Effector memory CD4-positive, alpha-beta T cell (primary cell): ENCODE measurements at places on chromosomes 12 and 14.
A peak's percentile ranks its signal among the peaks of the same experiment; 100 is the strongest.

- H3K36me3 ChIP-seq, result no peaks in the 10 kb centered on the region
- H3K27me3 ChIP-seq, result no peaks in the 10 kb centered on the region
- no peak overlapping the region for H3K4me3 ChIP-seq
- no peak for DNase-seq
- no peak overlapping the region for H3K27ac ChIP-seq
Measured at GRCh38 chr12:115752913-115753726, 524.4 kb downstream of the MED13L start.

DNA sequence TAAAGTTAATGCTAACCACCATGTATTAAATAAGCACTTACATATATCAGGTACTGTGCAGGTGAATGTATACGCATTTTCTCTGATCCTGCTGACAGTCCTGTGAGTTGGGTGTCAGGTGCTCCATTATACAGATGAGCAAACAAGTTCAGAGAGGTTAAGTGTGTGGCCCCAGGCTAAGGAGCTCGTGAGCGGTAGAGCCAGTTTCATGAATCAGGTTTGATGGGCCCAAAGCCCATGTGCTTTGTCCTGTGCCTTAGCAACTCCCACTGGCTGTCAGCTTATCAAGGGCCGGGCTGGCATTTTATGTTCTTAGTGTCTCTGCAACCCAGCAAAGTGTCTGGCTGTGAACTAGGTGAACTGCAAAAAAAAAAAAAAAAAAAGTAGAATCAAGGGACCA lies 701.2 kb upstream of the TBX3 start:
- no peak for DNase-seq
- H3K36me3 ChIP-seq, result no peaks in the 10 kb centered on the region
- no peak overlapping the region for H3K4me3 ChIP-seq

GRCh38 chr14:72498646-72499045 lies 395.3 kb downstream of the DPF3 start:
- H3K4me3 ChIP-seq, result no peak overlapping the region
- DNase-seq, result no peak
- H3K27ac ChIP-seq, result no peak overlapping the region
- H3K27me3 ChIP-seq, result no peaks in the 10 kb centered on the region
- H3K4me1 ChIP-seq, result no peaks in the 10 kb centered on the region

DNA sequence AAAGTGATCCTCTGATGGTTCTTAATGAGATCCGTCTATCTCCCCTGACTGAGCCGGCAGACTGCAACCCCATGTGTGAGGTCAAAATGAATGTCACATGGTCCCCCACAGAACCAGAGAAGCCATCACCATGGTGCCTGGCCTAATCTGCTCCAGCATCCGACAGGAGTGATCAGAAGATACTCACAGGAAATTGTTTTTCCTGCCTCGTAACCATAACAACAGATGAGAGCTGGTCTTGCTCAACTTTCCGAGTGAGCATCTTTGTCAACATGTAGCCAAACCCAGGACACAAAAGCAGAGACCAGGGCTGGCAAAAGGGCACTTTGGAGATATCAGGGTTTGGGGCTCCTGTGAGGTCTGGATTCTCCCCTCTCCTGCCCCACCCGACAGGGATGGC lies 72.1 kb upstream of the C14orf180 start:
- no peak for DNase-seq
- H3K27me3 ChIP-seq, result no peaks in the 10 kb centered on the region
- H3K4me1 ChIP-seq, result no peaks in the 10 kb centered on the region
- H3K27ac ChIP-seq, result no peak overlapping the region
- no peaks in the 10 kb centered on the region for H3K36me3 ChIP-seq
- no peak overlapping the region for H3K4me3 ChIP-seq

DNA sequence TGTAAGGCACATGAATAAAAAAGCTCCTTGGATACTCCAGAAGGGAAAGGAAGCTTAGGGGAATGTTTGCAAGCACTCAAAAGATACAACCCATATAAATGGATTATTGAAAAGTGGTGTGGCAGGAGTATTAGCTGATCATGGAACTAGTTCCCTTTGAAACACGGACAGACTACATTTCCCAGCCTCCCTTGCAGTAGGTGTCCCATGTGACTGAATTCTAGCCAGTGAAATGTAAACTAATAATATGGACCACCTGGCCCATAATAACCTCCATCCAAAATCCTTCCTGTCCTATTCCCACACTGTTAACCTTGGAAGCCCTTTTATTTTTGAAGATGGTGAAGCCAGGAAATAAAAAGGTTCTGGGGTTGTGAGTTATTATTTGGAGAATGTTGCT lies 242.3 kb downstream of the SUDS3 start:
- H3K4me1 ChIP-seq, result no peaks in the 10 kb centered on the region
- DNase-seq, result no peak
- no peaks in the 10 kb centered on the region for H3K36me3 ChIP-seq
- no peaks in the 10 kb centered on the region for H3K27me3 ChIP-seq

- no peaks in the 10 kb centered on the region for H3K4me1 ChIP-seq
- no peaks in the 10 kb centered on the region for H3K36me3 ChIP-seq
- no peaks in the 10 kb centered on the region for H3K27me3 ChIP-seq
- DNase-seq, result no peak
- H3K4me3 ChIP-seq, result no peak overlapping the region
- H3K27ac ChIP-seq, result no peak overlapping the region
Measured at GRCh38 chr12:52480073-52480472, 6.5 kb upstream of the KRT6C start.

- H3K4me3 ChIP-seq, result no peak overlapping the region
- DNase-seq, result no peak
- H3K36me3 ChIP-seq, result peaks cover 4% of the 10 kb centered on the region
- no peaks in the 10 kb centered on the region for H3K27me3 ChIP-seq
Measured at GRCh38 chr14:105389534-105389933, 8.8 kb upstream of the TEX22 start.

GRCh38 chr12:105330931-105331804 lies 677 bp downstream of the C12orf75 start:
- peak overlapping the region; percentile 51 for H3K27ac ChIP-seq
- DNase-seq, result peak; percentile 14
- H3K4me3 ChIP-seq, result peak overlapping the region; percentile 65
- H3K36me3 ChIP-seq, result no peaks in the 10 kb centered on the region
- H3K27me3 ChIP-seq, result no peaks in the 10 kb centered on the region

GRCh38 chr14:45177076-45177475 lies 41.3 kb downstream of the FANCM start:
- no peak overlapping the region for H3K4me3 ChIP-seq
- no peaks in the 10 kb centered on the region for H3K4me1 ChIP-seq
- H3K27ac ChIP-seq, result no peak overlapping the region
- H3K27me3 ChIP-seq, result no peaks in the 10 kb centered on the region

GRCh38 chr12:31485571-31485970 lies 105.4 kb downstream of the DENND5B start:
- H3K4me3 ChIP-seq, result no peak overlapping the region
- no peak for DNase-seq
- H3K4me1 ChIP-seq, result no peaks in the 10 kb centered on the region
- H3K36me3 ChIP-seq, result no peaks in the 10 kb centered on the region
- H3K27ac ChIP-seq, result no peak overlapping the region

DNA sequence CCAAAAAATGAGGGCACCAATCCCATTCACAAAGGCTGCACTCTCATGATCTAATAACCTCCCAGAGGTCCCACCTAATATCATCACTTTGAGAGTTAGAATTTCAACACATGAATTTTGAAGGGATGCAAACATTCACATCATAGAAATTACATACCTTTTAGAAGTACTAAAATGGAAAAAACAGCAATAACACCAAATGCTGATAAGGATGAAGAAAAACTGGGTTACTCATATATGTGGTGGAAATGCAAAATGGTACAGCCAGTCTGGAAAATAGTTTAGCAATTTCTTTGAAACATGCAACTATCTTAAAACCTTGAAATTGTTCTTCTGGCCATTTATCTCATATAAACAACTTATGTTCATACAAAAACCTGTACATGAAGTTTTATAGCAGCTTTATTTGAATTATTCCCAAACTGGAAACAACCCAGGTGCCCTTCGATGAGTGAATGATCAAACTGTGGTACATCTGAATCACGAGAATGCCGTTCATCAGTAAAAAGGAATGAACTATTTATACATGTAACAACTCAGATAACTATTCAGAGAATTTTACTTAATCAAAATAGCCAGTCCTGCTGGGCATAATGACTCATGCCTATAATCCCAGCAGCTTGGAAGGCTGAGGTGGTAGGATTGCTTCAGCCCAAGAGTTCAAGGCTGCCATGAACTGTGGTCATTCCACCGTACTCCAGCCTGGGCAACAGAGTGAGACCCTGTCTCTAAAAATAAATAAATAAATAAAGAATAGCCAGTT lies 109.4 kb upstream of the SSTR1 start:
- H3K4me3 ChIP-seq, result no peak overlapping the region
- H3K27me3 ChIP-seq, result no peaks in the 10 kb centered on the region
- H3K36me3 ChIP-seq, result no peaks in the 10 kb centered on the region

- no peaks in the 10 kb centered on the region for H3K4me1 ChIP-seq
- no peak overlapping the region for H3K4me3 ChIP-seq
- H3K27ac ChIP-seq, result no peak overlapping the region
- H3K36me3 ChIP-seq, result no peaks in the 10 kb centered on the region
Measured at GRCh38 chr14:56357428-56357827, 222.2 kb upstream of the TMEM260 start.

- H3K27ac ChIP-seq, result no peak overlapping the region
- DNase-seq, result no peak
- no peaks in the 10 kb centered on the region for H3K36me3 ChIP-seq
- no peak overlapping the region for H3K4me3 ChIP-seq
Measured at GRCh38 chr12:92933606-92934005, 4.5 kb upstream of the EEA1 start.
